Placental epithelial cell (primary cell): ENCODE measurements at places on chromosomes 1 and 21. TPM values are rescaled to one million over a fixed set of nuclear protein-coding genes. Genes with fewer than 3 reads are reported as not detected.

The ADAMTS5 gene
- total RNA-seq: 0.11 and 0.39 TPM in 2 replicates

The SELL gene
- 0.39 TPM in 1 of 2 replicates, not detected in the other for total RNA-seq

The S100A9 gene
- not detected in 2 replicates for total RNA-seq

The CRNN gene
- not detected in 2 replicates for total RNA-seq
